Muscle of leg (tissue), 16 donors: ENCODE measurements at places on chromosomes 13 and 19. TPM values are rescaled to one million over a fixed set of nuclear protein-coding genes. Genes with fewer than 3 reads are reported as not detected.

GRCh38 chr13:101695870-101696516 is 243.5 kb downstream of the ITGBL1 start:
- no peaks in the 10 kb centered on the region for H3K27me3 ChIP-seq
- no peaks in the 10 kb centered on the region for H3K36me3 ChIP-seq
- H3K4me1 ChIP-seq: no peaks in the 10 kb centered on the region
- peak; percentile 70 for DNase-seq

GRCh38 chr13:27023385-27024073 is 148.1 kb downstream of the USP12 start:
- H3K36me3 ChIP-seq: no peaks in the 10 kb centered on the region
- no peak overlapping the region for H3K27ac ChIP-seq
- no peak overlapping the region for H3K4me3 ChIP-seq
- H3K27me3 ChIP-seq: no peaks in the 10 kb centered on the region
- peaks cover 13% of the 10 kb centered on the region for H3K4me1 ChIP-seq

- no peak overlapping the region for H3K4me3 ChIP-seq
- H3K27ac ChIP-seq: no peak overlapping the region
- H3K36me3 ChIP-seq: no peaks in the 10 kb centered on the region
- no peaks in the 10 kb centered on the region for H3K27me3 ChIP-seq
- DNase-seq: no peak
- no peaks in the 10 kb centered on the region for H3K4me1 ChIP-seq
These were observed 41.6 kb upstream of the CHST8 start for GRCh38 chr19:33580026-33580644.

GRCh38 chr13:34719060-34719875 is 222.8 kb upstream of the NBEA start:
- no peak overlapping the region for H3K4me3 ChIP-seq
- H3K36me3 ChIP-seq: no peaks in the 10 kb centered on the region
- no peak for DNase-seq
- H3K4me1 ChIP-seq: peaks cover 2% of the 10 kb centered on the region
- no peaks in the 10 kb centered on the region for H3K27me3 ChIP-seq

DNA sequence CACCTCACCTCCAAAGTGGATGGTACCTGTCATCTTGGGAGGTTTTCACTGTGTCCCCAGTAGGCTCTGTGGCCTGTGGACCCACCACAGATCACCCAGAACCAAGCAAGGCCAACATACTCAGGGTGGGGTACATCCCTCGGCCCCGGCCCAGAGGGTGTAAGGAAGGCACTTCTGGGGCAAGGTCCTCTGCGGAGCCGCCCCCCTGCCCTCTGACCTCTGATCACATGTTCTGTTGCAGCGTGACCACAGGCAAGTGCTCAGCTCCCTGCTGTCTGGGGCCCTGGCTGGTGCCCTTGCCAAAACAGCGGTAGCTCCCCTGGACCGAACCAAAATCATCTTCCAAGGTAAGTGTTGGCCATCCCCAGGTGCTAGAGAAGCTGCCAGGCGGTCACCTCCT is 36.7 kb downstream of the TMEM161A start:
- no peak for DNase-seq
- no peaks in the 10 kb centered on the region for H3K27me3 ChIP-seq
- H3K36me3 ChIP-seq: peaks cover 27% of the 10 kb centered on the region
- H3K27ac ChIP-seq: no peak overlapping the region
- no peak overlapping the region for H3K4me3 ChIP-seq

- H3K36me3 ChIP-seq: no peaks in the 10 kb centered on the region
- no peaks in the 10 kb centered on the region for H3K27me3 ChIP-seq
- no peak overlapping the region for H3K4me3 ChIP-seq
- no peak overlapping the region for H3K27ac ChIP-seq
- DNase-seq: no peak
These were observed 63.7 kb upstream of the WDFY2 start for GRCh38 chr13:51520524-51520923.

DNA sequence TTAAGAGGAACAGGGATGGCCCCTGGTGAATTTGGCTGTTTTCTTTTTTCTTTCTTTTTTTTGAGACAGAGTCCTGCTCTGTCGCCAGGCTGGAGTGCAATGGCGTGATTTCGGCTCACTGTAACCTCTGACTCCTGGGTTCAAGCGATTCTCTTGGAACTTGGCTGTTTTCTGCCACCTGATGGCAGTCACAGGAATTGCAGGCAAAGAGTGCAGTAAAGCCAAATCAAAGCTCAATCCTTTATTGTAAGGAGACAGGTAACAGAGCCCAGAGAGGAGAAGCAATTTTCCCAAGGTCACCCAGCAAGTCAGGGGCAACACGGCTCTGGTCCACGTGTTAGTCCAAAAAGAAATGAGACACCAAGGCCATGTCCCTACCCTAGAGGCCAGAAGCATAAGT is 6.2 kb downstream of the TINCR start:
- H3K4me1 ChIP-seq: peaks cover 4% of the 10 kb centered on the region
- DNase-seq: no peak
- H3K4me3 ChIP-seq: no peak overlapping the region
- H3K27ac ChIP-seq: no peak overlapping the region
- no peaks in the 10 kb centered on the region for H3K36me3 ChIP-seq

GRCh38 chr19:4654437-4655361 is 15.4 kb downstream of the TNFAIP8L1 start:
- DNase-seq: no peak
- H3K4me3 ChIP-seq: no peak overlapping the region
- H3K27me3 ChIP-seq: no peaks in the 10 kb centered on the region
- peaks cover 67% of the 10 kb centered on the region for H3K36me3 ChIP-seq
- no peak overlapping the region for H3K27ac ChIP-seq
- H3K4me1 ChIP-seq: peaks cover 10% of the 10 kb centered on the region

GRCh38 chr13:91768746-91769145 is 370.3 kb downstream of the GPC5 start:
- no peaks in the 10 kb centered on the region for H3K4me1 ChIP-seq
- no peak for DNase-seq
- no peak overlapping the region for H3K27ac ChIP-seq
- no peaks in the 10 kb centered on the region for H3K27me3 ChIP-seq

DNA sequence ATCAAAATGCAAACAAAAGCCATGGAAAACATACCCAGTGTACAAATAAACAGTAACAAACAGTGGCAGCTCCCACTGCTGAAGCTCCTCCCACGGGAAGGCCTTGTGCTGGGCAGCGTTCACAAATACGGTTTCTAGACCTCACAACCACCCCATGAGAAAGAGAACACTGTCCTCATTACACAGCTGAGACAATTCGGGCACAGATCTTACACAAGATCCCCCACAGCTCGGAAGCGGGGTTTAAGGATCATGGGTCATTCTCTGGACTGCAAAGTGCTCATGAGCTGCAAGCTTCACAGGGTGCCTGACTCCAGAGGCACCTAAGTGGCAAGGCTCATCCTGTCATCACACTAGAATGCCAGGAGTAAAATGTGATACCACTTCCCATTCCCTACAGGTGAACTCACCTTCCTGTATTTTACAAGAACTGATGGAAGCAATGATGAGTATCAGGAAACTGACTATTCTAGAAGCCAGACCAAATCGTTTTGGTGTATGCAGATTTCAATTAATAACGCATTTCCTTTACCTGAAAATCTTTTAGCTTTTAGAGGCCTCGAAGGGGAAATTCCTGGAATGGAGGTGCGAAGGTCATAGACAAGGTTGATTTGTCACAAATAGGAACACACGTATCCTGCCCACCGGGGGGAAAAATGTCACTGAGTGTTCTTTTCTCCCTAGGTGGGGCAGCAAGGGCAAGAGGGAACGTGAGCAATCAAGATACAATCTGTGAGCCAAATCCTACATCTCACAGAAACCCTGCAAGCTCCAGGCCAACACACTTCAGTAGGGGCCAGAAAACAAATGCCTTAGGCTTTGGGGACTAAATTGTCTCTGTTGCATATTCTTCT is 41.2 kb downstream of the STK24 start:
- peaks cover 32% of the 10 kb centered on the region for H3K4me1 ChIP-seq
- no peak overlapping the region for H3K27ac ChIP-seq
- H3K36me3 ChIP-seq: no peaks in the 10 kb centered on the region
- H3K27me3 ChIP-seq: no peaks in the 10 kb centered on the region
- no peak for DNase-seq
- no peak overlapping the region for H3K4me3 ChIP-seq

- no peaks in the 10 kb centered on the region for H3K36me3 ChIP-seq
- no peak overlapping the region for H3K27ac ChIP-seq
- no peak for DNase-seq
- peaks cover 27% of the 10 kb centered on the region for H3K4me1 ChIP-seq
- peak overlapping the region; percentile 39 for H3K4me3 ChIP-seq
- peaks cover 56% of the 10 kb centered on the region for H3K27me3 ChIP-seq
These were observed 6.3 kb upstream of the POU4F1 start for GRCh38 chr13:78609464-78610205.

DNA sequence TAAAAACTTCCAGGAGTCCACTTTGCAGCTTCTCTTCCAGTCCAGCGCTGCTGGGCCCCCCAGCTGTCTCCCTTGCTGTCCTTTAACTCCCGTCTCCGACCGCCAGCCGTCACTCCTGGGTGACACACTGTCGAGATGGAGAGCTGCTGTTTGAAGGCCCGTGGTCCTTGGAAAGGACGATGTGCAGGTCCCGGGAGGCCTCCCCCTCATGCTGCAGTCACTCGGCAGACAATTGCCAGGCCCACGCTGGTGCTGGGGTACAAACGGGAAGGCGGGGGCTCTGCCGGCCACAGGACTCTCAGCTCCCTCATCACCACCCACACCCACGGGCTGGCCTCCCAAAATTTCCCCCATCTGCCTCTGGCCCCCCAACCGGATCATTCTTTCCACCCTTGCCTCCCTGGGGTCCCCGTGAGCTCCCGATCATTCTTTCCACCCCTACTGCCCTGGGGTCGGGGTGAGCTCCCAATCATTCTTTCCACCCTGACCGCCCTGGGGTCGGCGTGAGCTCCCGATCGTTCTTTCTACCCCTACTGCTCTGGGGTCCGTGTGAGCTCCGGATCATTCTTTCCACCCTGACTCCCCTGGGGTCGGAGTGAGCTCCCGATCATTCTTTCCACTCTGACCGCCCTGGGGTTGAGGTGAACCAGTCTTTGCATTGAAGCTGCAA is 16.0 kb upstream of the ZNF554 start:
- H3K27me3 ChIP-seq: no peaks in the 10 kb centered on the region
- H3K4me3 ChIP-seq: no peak overlapping the region
- H3K27ac ChIP-seq: no peak overlapping the region

GRCh38 chr19:44552324-44552723 is 22.8 kb upstream of the CEACAM20 start:
- H3K27me3 ChIP-seq: no peaks in the 10 kb centered on the region
- H3K4me3 ChIP-seq: no peak overlapping the region
- H3K36me3 ChIP-seq: no peaks in the 10 kb centered on the region
- DNase-seq: peak; percentile 4
- no peaks in the 10 kb centered on the region for H3K4me1 ChIP-seq
- no peak overlapping the region for H3K27ac ChIP-seq

DNA sequence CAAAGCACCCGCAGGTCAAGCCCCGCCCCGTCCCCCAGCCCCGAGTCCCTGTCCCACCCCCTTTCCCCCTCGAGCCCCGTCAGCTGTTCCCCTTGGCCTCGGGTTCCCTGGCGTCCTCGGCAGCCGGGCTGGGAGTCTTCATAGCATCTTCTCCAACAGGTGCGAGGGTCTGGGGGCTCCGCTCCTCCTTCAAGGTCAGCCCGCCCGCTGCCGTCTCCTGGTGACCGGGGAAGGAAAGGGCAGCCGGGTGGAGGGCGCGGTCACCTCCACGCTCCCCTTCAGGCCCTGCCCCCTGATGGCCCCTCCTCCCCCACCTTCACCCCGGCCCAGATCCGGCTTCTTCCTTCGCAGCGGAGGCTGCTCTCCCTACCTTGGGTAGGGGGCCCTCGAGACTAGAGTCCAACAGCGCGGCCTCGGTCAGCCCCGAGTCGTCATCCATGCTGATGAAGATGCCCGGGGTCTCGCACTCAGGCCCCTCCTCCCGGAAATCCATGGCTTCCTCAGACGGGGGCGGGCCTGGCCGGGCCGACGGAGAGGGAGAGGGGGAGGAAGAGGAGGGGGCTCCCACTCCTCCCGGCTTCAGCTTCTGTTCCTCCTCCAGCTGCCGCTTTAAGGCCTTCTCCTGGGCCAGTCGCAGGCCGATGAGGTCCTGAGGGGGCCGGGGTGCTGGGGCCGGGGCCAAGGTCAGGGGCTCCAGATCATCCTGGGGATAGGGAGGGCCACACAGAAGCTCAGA is 541 bp upstream of the RSPH6A start:
- peak overlapping the region; percentile 52 for H3K4me3 ChIP-seq
- H3K27ac ChIP-seq: peak overlapping the region; percentile 59
- H3K36me3 ChIP-seq: peaks cover 18% of the 10 kb centered on the region
- DNase-seq: peak; percentile 81
- H3K4me1 ChIP-seq: peaks cover 28% of the 10 kb centered on the region

- no peaks in the 10 kb centered on the region for H3K4me1 ChIP-seq
- H3K4me3 ChIP-seq: no peak overlapping the region
These were observed 25.0 kb downstream of the GRIN2D start for GRCh38 chr19:48418317-48419064.

DNA sequence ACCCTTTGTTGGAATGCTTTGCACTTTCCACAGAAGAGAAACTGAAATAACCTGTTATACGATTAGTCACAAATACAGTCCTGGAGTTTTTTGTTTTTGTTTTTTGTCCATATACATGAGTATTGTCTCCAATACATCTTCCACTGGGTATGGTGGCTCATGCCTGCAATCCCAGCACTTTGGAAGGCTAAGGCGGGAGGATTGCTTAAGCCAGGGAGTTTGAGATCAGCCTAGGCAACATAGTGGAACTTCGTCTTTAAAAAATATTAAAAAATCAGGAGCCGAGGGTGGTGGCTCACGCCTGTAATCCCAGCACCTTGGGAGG is 25.0 kb downstream of the AP2S1 start:
- no peaks in the 10 kb centered on the region for H3K27me3 ChIP-seq
- H3K4me1 ChIP-seq: peaks cover 19% of the 10 kb centered on the region
- no peak overlapping the region for H3K27ac ChIP-seq

- peaks cover 50% of the 10 kb centered on the region for H3K36me3 ChIP-seq
- H3K4me3 ChIP-seq: no peak overlapping the region
- no peak for DNase-seq
These were observed 5.4 kb downstream of the UPF3A start for GRCh38 chr13:114286808-114287207.

GRCh38 chr13:98526182-98526512 is 50.8 kb downstream of the STK24 start:
- H3K4me1 ChIP-seq: peaks cover 57% of the 10 kb centered on the region
- no peak overlapping the region for H3K27ac ChIP-seq
- H3K27me3 ChIP-seq: no peaks in the 10 kb centered on the region

DNA sequence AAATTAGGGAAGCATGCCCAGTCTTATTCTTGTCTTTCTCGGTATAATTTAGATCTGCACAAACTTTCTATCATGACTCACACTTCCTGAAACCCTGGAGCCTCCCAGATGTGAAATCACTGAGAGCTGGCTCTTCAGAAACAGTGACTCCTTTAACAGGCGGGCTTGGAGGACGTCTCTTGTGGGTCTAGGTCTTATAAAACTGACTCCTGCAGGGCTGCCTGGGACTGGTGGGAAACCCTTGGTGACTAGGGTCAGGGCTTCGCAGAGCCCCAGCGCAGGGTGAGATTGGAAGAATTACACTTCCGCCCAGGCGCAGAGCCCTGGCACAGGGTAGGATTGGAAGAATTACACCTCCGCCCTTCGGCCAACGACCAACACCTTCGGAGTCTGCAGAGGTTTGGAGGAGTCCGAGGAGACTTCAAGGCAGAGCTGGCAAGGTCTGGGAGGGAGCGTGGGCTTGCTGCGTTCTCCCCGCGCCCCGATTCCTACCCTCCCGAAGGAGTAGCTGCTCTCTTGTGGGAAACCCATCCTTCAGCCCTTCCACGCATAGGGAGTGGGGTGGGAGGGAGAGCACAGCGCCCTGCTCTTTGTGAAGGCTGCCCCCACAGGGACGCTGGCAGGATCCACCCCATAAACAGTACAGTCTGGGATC is 43.4 kb upstream of the MAP3K10 start:
- H3K27ac ChIP-seq: no peak overlapping the region
- no peaks in the 10 kb centered on the region for H3K27me3 ChIP-seq

CXCL17 gene
- not detected for total RNA-seq

RASIP1 gene
- total RNA-seq: 14.1 TPM

ZNF211 gene
- total RNA-seq: 15.4 TPM

APOC4 gene
- not detected for total RNA-seq

DPF1 gene
- total RNA-seq: 2.0 TPM

CCDC70 gene
- total RNA-seq: not detected

DZIP1 gene
- 32.1 TPM for total RNA-seq
